ENCODE measurements at places on chromosomes 2 and 18.

DNA sequence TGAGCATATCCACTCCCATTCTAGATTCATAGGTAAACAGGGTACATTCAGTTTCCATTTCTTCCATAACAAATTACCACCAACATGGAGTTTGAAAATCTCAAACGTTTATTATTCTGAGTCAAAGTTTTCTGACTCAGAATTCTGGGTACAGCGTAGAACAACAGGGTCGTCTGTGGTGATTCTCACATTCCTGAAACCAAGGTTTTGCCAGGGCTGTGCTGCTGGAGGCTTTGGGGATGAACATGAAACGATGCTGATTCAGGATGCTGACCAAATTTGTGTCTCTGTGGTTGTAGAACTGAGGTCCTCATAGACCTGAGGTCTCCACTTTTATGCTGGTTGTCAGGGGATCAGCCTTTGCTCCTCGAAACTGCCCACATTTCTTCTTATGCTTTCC lies 255.7 kb downstream of the DSEL start:
- DNase-seq = no peak

GRCh38 chr18:64322189-64322588 lies 173.3 kb upstream of the LINC00305 start:
- DNase-seq = no peak

DNA sequence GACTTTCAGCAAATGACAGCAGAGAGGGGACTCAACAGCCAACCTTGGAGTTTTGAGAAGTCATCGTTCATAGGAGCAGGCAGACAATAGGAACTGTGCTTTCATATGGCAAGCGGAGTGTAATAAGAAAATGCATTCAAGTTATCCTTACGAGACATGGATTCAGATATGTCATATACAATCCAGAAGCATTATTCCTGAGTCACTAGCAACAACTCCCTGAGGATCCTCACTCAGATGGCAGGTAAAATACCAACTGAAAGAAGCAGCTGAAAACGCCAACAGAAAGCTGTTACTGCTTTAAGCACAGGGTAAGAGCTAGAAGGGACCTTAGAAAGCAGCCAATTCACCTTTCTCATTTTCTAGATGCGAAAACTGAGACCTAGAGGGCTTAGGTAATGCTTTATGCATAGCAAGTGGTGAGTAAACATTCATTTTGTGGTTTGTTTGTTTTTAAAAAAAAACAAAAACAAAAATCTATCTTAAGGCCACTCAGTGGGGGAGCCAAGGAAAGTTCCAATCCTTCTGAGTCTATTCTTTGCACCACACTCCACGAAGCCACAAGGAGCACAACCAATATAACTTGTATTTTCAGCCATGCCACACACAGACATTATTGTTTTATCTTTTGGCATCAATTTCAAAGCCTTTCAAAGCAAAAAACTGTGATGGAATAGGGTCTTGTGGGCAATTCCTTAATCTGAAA lies 89.1 kb upstream of the RIOK3 start:
- DNase-seq = no peak

- no peak for DNase-seq
Observed at GRCh38 chr18:75204269-75204731, 4.6 kb downstream of the PTGR3 start.

GRCh38 chr2:191010887-191011885 lies 2.8 kb downstream of the STAT1 start:
- DNase-seq = no peak

DNA sequence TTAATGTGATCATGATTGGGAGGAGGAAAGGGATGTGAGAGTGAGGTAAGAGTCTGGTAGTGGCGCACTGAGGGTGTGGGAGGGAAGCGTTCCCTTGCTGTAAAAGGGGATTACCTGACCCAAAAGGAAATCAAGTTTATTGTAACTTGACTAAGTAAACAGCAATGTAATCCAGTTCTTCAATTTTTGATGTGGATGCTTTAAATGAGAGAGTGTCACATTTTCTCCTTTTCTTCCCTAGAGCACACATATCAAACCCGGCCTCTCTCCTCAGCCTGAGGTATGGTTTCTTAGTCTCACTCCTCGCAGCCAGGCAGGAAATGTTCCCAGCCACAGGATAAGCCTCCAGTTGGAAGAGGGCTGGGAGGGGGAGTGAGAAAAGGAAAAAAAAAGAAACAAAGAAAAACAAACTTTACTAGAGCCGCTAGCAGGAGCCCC lies 688 bp upstream of the ARHGAP28 start:
- no peak for DNase-seq

GRCh38 chr2:234964631-234965461 lies 13.0 kb downstream of the SH3BP4 start:
- DNase-seq = no peak

DNA sequence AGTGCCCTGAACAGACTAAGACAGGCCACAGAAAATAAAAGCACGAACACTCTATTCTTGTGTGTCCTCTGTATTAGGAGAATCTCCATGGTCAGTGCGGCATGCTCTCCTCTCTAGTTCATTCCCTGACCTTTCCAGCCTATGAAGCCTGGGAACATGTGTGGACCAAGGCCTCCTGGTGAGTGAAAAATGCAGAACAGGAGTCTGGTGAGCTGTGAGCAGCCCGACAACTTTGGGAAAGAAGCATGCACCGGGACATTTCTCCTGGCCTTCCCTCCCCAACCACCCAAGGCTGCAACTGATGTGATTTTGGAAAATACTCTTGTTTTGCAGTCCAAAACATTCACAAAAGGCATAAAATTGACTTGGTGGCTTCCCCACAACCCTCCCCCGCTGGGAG lies 878.3 kb upstream of the ID2 start:
- DNase-seq = no peak

- DNase-seq = no peak
Observed at GRCh38 chr2:98034745-98035144, 39.0 kb upstream of the TMEM131 start.

- no peak for DNase-seq
Observed at GRCh38 chr2:16642088-16642487, 23.5 kb downstream of the CYRIA start.

DNA sequence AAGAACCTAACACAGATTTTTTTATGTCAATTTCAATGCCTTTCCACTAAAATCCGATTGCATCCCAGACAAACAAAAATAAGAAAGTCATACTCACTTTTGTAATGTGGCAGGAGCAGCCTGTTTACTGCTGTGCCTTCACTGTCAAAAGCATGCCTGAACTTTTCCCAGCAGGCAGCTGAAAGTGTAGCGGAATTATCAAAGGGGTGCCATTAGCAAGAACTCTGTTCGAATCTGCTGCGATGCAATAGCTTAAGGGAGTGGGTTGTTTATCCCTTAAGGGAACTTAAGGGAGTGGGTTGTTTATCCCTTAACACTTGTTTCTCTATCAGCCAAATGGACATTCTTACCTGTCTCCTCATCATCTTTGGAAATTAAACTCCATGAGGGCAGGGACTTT lies 243.5 kb downstream of the PAX3 start:
- no peak for DNase-seq

GRCh38 chr18:78994531-78994930 lies 14.9 kb downstream of the SALL3 start:
- no peak for DNase-seq

GRCh38 chr18:10013621-10014543 lies 100.1 kb downstream of the VAPA start:
- DNase-seq = no peak

DNA sequence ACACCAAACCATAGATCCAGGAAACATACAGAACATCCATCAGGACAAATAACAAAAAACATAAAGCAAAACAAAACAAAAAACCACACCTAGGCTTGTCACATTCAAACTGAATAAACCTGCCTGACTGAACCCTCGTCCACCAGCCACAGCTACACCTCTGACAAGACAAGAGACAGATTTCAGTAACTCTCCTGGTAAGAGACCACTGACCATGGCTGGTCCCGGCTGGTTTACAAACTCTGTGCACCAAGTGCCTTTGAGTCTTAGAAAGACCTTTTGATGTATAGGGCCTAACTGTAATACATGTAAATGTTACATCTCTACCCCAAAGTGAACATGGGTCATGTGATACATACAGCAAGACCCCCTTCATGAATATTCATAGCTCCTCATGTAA lies 4.8 kb upstream of the SLC66A2 start:
- peak; percentile 2 for DNase-seq

GRCh38 chr2:222722327-222722946 lies 51.0 kb downstream of the MOGAT1 start:
- no peak for DNase-seq

DNA sequence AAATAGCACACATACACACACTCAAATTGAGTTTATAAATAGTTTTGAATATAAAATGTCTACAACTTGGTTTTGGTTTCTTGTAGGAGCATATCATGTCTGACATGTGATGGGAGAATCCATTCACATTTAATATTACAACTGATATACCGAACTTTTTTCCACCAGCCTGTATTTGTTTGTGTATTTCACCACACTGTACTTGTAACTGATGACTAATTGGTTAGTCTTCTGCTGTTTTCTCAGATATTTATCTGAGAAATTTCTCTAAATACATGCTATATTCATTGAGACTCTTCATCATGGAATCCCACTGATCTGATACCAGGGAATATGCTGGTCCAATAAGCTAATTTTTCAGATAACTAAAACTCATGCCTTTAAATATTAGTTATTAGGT lies 56.3 kb upstream of the UBXN4 start:
- no peak for DNase-seq

- DNase-seq = no peak
Observed at GRCh38 chr2:203237346-203238238, 1.2 kb upstream of the CYP20A1 start.

DNA sequence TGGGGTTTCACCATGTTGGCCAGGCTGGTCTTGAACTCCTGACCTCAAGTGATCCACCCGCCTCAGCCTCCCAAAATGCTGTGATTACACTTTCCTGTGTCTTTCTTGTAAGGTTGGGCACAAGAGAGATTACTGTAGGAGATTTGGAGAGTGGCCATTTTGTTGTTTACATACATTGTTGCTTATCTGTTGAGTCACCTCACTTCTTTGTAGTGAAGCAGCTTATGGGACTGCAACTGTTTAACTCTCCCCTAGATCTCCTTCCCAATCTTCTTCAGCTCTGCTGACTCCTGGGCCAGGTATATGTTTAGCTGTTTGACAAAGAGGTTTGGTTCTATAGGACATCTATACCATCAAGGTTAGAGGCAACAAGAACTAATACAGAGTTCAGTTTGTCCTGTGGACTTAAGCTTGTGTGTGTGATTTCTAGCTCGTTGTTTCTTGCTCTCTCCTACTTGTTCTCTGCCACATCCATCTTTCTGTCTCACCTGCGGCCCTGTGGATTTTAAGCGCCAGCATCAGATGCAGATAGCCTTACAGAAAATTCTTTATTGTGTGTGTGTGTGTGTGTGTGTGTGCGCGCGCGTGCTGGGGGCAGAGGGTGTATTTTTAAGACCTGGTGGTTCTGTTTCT lies 95.4 kb downstream of the HAUS1 start:
- no peak for DNase-seq

DNA sequence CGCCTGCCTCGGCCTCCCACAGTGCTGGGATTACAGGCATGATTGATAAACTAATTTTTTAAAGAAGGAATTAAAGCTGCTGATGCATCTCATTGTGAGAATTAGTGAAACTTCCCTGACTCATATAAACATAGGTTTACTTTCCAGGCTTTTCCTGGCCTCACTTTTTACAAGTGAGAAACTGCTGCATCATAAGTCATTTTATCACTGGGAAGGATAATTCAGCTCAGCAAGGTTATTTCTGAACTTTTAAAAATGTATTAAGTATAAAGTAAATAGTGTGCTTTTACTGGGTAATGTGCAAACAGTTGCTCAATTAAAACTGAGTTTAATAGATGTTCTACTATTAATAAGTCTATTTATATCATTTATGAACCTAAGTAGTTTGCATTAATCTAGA lies 1130.3 kb upstream of the CDH2 start:
- DNase-seq = no peak

- DNase-seq = no peak
Observed at GRCh38 chr2:98795891-98796676, 65.2 kb upstream of the MGAT4A start.

DNA sequence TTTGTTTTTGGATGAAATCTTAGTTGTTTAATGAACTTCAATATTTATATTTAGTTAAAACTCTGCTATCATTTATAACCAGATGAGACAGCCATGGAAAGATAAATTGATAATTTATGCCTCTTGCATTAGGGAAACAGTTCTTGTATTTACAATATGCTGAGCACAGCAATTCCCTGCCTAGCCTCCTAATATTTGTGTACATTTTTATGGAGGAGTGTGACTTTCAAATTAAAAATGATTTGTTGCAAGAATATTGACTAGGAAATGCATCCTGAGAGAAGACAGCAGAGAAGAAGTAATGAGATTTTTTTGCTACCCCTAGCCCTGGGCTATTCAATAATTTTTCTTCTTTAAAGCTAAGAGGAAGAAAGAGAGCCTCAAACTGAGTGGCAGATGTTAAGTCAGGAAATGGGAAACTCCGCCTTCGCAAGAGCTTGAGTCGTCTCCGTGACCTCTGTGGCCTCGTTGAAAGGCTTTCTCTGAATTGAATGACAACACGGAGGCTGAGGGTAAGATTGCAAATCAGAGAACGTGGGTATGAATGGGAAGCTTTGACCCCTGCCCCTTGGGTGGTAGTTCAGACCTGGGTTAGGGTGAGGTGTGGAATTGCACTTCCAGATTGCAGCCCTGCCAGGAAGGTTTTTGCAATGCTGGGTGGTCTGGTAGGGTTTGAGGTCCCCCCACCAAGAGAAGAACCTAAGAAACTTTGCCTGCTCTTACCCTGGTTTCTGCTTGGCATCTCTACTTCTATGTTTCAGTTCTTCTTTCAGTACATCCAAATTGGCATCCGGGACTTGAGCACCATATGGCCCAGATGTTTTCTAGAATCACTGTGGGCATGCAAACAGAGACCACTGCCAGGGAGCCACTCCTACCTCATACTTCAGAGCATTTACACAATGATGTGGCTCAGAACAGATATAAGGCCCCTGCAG lies 210.3 kb upstream of the RBMS1 start:
- peak; percentile 12 for DNase-seq

- no peak for DNase-seq
Observed at GRCh38 chr18:52824126-52824525, 484.1 kb downstream of the DCC start.

DNA sequence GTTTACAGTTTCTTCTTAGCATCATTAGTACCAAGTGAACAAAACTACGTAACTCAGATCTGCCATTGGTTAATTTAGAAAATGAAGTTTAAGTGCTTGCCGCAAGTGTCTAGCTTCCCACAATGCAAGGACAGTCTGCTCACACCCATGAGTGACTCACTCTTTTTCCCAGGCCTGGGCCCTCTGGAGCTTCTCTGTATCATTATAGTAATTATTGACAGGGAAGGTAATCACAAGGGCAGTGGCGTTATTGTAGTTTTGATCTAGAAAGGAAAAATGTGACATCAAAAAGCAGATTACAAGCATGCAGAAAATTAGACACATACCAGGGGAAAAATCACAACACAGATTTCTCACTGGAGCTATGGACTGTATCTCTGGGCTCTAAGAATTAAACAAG lies 38.5 kb downstream of the NPC1 start:
- no peak for DNase-seq

- DNase-seq = no peak
Observed at GRCh38 chr2:70073493-70073892, 13.8 kb upstream of the PCBP1 start.

DNA sequence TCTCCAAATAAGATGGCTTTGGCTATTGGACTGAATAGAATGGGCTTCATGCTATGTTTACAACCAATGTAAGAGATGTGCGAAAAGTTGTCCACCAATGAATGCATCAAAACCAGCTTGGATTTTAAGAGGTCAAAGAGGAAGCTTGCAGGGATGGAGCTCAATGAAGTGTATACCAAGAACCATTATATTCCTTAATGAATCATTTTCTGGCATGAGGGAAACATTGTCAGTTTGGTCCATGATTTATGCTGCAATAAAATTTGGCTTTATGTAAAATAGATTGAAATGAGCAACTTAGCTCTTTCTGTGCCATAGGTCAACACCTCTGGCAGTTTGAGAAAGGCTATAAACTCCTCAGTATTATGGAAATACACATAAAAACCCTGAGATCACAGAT lies 107.3 kb downstream of the SH3BP4 start:
- no peak for DNase-seq

Data from left colon (tissue), 2 donors.